Camera-type eye (tissue), 1 donor: ENCODE measurements at places on chromosomes 3 and 15. TPM values are rescaled to one million over a fixed set of nuclear protein-coding genes. Genes with fewer than 3 reads are reported as not detected.

KLF15 gene
- total RNA-seq = 7.7 TPM

SCAANT1 gene
- not detected for total RNA-seq

PRR20G gene
- total RNA-seq = not detected

NTRK3 gene
- 14.6 TPM for total RNA-seq

SLC22A13 gene
- 0.27 TPM for total RNA-seq

GHSR gene
- not detected for total RNA-seq

CATSPER2 gene
- total RNA-seq = 5.7 TPM

GPR149 gene
- total RNA-seq = 3.8 TPM

RPL29 gene
- 573 TPM for total RNA-seq

WDR6 gene
- total RNA-seq = 154 TPM

SERP1 gene
- total RNA-seq = 112 TPM
